GDM1 (cell line): ENCODE measurements at places on chromosomes 13 and 19.

DNA sequence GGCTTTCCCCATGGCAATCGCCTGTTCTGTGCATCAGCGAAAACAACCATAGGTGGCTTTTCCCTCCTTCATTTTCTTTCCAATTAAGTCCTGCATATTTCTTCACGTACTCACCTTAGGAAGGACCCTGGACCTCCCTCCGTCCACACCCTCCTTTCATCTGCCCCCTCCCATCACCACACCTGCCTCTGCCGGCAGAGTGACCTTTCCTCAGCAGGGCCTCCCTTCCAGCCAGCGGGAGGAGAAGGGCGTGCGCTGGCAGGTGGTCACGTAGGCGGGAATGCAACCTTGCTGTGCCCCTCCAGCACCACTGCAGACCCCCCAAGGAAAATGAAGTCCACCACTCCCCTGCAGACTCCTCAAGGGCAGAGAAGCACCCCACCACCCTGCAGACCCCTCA is 61.1 kb downstream of the GSX1 start:
- no peak for DNase-seq

GRCh38 chr19:46435009-46435408 is 6.3 kb upstream of the PNMA8C start:
- no peak for DNase-seq

- no peak for DNase-seq
Observed at GRCh38 chr13:67134417-67135129, 95.6 kb downstream of the PCDH9 start.

GRCh38 chr19:16369664-16370576 is 45.3 kb downstream of the KLF2 start:
- DNase-seq = no peak

DNA sequence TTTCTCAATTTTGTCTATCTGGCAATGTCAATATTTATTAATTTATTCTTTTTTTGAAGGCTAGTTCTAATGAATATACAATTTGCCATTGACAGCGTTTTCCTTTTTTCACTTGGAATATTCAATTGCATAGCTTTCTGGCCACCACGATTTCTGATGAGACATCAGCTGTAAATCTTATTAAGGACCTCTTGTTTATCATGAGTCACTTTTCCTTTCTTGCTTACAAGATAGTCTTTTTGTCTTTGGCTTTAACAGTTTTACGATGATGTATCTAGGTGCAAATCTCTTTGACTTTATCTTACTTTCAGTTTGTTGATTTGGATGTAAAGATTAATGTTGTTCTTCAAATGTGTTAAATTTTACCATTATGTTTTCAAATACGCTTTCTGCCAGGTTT is 991.6 kb upstream of the SLC10A2 start:
- no peak for DNase-seq

DNA sequence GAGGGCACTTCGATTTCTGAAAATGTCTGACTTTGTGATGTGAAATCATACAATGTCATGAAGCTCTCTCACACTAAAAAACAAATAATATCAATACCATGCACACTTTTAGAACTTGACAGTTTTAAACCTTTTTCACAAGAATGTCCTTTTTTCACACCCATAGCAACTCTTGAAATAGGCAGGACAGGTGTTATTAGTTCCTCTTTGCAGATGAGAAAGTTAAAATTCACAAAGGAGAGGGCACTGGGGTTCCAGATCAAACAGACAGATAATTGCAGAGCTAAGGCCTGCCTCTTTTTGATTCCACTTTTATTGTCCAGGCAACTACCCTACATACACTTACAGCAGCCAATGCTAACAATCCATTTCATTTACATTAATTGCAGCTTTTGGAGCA is 142.8 kb downstream of the KLF12 start:
- no peak for DNase-seq

- peak; percentile 50 for DNase-seq
Observed at GRCh38 chr13:30745906-30746686, 10.8 kb downstream of the ALOX5AP start.

DNA sequence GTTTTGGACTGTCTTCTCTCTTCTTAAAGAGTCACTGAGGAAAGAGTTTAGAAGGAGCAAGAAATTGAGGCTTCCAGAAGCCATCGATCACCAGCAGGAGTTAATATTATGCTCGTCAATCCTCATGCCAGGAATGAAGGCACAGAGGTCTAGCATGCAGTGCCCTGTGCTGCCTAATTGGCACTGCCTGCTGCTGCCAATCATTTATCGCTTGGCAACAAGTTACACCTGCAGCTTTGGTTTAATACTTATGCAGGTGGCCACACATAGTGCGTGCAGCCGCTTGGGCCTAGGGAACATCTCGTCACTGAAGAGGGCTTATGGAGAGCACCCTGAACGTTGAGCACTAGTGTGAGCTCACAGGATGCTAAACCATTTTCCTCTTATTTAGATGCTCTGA is 2.7 kb upstream of the SOX1 start:
- DNase-seq = no peak

DNA sequence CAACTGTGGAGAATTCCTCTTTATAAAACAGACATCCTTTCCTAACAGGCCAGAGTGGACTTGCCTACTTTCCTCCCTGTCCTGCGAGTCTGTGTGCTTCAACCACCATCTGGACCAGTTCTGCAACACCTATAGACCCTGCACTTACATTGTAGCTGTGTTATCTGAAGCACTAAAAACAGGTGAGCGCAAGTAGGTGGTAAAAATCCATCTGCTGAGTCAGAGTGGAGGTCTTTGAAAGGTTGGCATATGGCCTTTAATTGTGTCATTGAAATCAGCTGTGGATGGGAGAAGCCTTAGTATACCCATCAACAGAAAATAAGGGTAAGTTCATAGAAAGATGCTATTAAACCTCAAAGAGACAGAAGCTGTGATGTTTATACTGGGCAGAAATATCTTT is 7.6 kb upstream of the NALCN start:
- DNase-seq = no peak

- DNase-seq = peak; percentile 93
Observed at GRCh38 chr19:17469481-17470067, 750 bp upstream of the SLC27A1 start.

- DNase-seq = no peak
Observed at GRCh38 chr13:97858161-97858560, 95.3 kb upstream of the IPO5 start.

DNA sequence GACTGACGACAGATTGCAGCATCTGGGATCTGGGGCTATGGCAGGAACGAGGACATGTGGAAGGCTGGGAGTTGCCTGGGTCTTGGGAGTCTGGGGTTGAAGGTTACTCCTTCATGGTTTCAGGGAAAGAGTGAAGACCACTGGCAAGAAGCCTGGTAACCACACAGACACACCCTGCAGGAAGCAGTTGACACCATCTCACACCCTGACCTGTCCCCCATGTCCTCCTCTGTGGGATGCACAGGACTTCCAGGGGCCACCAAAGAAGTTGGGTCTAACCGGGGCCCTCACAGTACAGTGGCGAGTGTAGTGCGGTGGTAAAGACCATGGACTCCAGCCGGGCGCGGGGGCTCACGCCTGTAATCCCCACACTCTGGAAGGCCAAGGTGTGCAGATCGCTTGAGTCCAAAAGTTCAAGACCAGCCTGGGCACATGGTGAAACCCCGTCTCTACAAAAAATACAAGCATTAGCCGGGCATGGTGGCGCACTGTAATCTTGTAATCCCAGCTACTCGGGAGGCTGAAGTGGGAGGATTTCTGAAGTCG is 10.6 kb upstream of the FFAR2 start:
- DNase-seq = no peak

DNA sequence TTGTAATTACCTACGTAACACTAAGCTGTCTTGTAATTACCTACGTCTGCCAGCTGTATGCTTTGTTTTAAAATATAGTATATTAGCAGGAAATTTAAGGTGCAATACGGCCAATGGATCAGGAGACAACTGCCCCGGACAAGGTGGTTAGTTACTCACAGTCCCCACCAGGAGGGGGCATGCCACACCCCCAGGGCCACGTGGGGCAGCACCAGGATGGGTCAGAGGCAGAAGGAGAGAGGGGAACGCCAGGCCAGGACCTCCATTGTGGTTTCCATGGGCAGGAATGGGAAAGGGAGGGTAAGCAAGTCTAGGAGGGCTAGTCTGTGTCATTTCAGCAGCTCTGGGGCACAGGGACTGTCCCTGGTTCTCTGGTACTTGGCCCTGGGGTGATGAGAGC is 140.1 kb downstream of the URI1 start:
- no peak for DNase-seq

- DNase-seq = no peak
Observed at GRCh38 chr19:16325161-16325527, 518 bp downstream of the KLF2 start.

DNA sequence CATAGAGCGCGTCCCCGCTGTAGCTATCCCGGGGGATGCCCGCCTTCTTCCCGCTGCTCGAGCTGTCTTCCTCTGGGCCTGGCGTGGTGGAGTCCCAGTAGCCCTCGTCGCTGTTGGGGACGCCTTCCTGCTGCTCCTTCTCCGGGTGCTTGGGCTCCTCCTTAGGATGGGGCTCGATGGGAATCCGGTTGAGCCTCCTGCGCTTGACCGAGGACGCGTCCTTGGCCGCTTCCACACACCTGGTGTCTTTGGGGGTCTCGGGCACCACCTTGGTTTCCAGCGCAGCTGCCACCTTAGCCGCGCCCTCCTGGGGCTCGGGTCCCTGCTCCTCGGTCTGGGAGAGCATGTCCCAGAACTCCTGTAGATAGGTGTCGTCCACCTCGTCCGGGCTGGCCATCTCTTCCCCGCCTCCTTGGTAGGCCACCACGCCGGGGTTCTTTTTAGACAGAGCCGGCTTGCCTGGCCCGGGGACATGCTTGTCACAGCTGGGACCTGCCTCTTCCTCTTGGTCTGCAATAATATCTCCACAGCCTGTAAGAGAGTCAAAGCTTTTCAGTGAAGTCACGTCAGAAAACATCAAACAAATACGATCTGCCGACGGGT is 2.0 kb downstream of the AMER2 start:
- no peak for DNase-seq

- DNase-seq = no peak
Observed at GRCh38 chr13:43482026-43482425, 304.7 kb downstream of the ENOX1 start.

- no peak for DNase-seq
Observed at GRCh38 chr13:73961181-73961580, 173.0 kb downstream of the KLF12 start.
